ENCODE measurements at places on chromosomes 11 and 22.
A peak's percentile ranks its signal among the peaks of the same experiment; 100 is the strongest.

DNA sequence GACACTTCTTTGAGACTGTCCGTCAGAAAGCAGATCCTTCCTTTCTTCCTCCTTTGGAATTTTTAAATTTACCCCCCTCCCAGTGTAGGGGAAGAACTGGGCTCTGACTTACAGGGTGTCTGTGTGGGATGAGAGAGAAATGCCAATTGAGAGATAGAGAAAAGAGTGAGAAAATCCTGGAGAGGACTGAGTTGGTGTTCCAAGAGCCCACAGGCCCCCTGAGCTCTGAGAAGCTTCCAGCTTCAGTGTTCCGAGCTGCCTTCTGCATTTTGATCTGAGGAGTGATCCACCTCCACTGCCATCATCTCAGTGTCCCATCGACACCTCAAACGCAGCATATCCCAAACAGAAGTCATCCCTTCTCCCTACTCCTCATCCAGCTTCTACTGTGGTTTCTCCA lies 70.7 kb upstream of the GRK3 start:
- DNase-seq, result no peak

DNA sequence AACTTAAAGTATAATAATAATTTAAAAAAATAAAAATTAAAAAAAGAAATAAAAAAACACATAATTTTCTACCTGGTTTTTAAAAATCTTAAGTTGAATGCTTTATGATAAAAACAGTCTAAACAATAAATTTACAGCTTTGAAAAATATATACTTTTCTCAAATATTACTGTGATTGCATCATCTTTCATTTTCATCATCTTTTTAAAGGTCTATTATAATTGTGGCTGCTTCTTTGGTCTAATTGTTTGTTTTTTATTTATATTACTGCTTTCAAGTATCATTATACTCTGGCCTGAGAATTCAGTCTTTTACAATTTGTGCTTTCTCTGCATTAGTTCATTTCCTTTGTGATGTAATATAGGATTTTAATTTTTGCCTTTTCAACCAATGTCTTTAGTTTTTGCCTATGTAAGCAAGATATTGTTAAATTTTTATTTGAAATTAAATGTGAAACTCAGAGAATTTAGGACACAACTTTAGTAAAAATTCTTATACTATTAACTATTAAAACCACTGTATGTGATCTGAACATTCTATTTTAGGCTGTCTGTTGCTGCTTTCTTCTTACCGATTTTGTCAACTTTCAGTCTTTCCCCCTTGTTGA lies 7.3 kb downstream of the CYP2R1 start:
- no peak for DNase-seq

- DNase-seq, result no peak
Measured at GRCh38 chr11:88202498-88202897, 27.3 kb upstream of the RAB38 start.

DNA sequence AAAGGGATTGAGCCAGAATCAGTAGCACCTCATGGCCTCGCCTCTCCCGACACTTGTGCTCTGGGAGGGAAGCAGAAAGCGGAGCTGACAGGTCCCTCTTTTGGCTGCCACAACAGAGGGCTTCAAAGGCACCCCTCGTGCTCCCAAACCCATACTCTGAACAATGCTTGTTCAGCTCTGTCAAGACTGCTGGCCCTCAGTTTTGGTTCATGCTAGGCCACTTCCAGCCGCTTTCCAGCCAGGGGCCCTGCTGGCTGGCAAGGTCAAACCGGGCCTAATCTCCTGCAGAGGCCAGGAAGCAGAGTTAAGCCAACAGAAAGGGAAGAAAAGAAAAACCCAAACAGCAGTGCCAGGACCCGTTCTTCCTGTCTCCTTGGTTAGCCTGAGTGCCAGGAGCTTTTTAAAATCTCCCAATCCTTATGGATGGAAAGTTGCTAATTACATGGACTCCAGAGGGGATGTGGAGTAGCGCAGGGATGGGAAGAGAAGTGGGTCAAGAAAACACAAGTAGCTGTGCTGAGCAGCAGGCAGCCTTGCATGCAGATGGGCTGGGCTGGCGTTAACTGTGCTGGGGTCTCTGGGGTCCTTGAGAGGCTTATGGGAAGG lies 150.6 kb downstream of the GRIK4 start:
- DNase-seq, result no peak

DNA sequence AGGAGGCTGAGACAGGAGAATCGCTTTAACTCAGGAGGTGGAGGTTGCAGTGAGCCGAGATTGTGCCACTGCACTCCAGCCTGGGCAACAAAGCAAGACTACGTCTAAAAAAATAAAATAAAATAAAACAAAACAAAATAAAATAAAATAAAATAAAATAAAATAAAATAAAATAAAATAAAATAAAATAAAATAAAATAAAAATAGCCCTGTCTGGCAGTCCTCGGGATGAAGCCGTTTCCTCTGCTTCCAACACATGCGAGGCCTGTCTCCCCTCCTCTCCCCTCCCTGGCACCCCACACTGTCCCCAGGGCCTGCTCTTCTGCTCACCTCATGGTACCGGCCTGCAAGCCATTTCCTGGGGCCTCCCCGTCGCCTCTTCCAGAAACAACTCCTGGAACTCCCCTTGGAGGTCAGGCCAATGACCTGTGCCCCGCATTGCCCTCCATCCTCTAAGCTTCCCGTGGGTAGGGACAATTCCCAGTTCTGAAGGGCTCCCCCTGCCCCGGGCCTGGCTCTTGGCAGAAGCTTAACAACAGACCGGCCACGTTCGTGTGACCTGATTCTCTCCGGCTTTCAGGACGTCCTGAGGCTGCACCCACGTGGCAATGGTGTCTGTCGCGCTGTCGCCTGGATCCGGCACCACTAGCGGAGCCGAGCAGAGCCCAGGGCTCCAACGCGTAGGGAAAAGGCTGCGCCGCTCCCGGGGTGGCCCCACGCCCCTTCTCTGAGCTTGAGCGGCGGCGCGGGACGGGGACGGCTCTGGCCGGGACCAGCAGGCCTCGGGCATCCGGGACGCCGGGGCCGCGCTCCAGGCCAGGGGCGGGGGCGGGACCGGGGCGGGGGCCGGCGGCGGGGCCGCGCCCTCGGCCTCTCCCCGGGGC lies 456 bp upstream of the PARVB start:
- peak; percentile 44 for DNase-seq

DNA sequence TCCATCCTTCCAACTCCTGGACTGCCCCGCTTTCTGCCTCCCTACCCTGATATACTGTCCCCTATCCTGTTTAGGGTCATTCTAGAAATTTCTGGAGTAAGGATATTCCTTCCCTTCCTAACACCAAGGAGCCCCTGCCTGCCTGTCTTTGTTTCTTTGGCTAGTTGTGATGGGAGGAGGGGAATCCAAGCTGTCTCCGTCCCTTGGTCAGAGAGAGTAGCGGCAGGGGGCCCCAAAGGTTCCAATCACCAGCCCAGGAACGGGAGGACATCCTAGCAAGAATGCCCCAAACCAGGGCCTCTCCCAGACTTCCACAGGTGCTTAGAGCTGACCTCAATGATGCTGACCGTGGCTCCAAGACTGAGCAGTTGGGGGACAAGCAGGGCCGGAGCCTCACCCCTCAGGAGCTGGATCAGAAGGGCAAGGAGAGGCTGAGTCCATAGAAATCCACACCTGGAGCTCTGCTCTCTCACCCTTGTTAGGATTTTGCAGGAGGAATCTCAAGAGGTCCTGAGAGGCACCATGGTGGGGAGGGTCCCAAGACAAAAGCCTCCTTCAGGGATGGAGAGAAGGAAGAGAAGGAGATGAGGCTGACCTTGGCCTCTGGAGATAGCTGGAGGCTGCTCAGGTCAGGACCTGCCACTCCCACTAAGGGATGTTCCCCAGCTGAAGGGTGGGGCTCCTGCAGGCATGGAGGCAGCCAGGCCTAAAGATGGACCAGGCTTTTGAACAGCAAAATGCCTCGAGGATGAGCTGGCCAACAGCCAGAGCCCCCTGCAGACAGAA lies 13.6 kb downstream of the SLC22A12 start:
- no peak for DNase-seq

- no peak for DNase-seq
Measured at GRCh38 chr22:42961810-42962209, 53.1 kb downstream of the PACSIN2 start.

- DNase-seq, result no peak
Measured at GRCh38 chr11:106974831-106975230, 43.4 kb downstream of the GUCY1A2 start.

- no peak for DNase-seq
Measured at GRCh38 chr11:94895971-94896370, 77.4 kb downstream of the CWC15 start.

GRCh38 chr11:92424281-92424680 lies 199.7 kb downstream of the FAT3 start:
- DNase-seq, result no peak

- DNase-seq, result no peak
Measured at GRCh38 chr11:70343636-70344035, 54.7 kb upstream of the CTTN start.

- DNase-seq, result no peak
Measured at GRCh38 chr11:19592842-19593241, 119.8 kb upstream of the NAV2 start.

DNA sequence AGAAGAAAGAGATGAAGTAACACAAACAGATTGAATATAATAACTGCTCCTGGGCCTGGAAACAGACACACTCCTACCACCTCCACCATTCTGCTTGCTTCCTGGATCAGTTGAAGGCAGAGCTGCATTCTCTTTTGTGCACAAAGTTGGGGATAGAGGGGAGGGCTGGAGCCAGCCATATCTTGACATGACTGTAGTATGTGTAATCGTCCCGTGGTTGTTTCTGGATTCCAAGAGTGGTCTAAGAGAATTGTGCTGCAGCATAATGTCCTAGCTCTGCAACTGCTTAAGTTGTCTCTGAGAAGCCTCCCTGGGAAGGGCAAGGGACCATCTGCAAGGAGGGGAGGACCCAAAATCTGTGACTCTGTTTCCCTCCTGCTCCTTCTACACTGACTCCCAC lies 3.2 kb downstream of the CRY2 start:
- no peak for DNase-seq

DNA sequence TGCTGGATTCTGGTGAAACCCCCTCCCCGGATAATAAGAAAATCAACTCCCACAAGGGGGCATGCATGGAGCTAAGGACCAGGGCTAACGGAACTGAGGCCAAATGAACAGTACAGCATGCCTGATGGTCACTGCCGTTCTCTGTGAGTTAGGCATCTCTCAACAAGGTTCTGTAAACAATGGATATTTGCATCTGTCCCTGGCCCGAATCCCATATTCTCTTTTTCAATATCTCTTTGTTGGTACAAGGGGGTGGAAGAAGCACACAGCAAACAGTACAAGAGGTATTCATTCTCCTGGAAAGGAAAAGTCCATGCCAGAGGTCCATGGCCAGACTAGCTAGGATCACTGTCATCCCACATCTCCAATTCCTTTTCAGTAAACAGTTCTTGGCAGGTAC lies 32.2 kb upstream of the APOA1 start:
- no peak for DNase-seq

Measured in stimulated activated CD8-positive, alpha-beta memory T cell treated with anti-CD3 and anti-CD28 coated beads, Interleukin-2, amount 100 ng/mL, for 48 hours (primary cell).